Activated CD8-positive, alpha-beta memory T cell treated with anti-CD3 and anti-CD28 coated beads, Interleukin-2, amount 10 ng/mL, durations not matched to agents 7 days and 5 days (primary cell): ENCODE measurements at places on chromosomes 1 and 21.

- no peak for DNase-seq
Observed at GRCh38 chr1:244963231-244963826, 99.0 kb upstream of the HNRNPU start.

GRCh38 chr1:27327964-27328363 is 6.0 kb downstream of the TMEM222 start:
- no peak for DNase-seq

GRCh38 chr1:42946120-42946898 is 12.4 kb downstream of the SLC2A1 start:
- DNase-seq, result no peak

GRCh38 chr21:45887788-45888187 is 93.8 kb upstream of the COL6A1 start:
- DNase-seq, result no peak
